Activated CD4-positive, alpha-beta T cell treated with anti-CD3 and anti-CD28 coated beads, Interleukin-10, Interleukin-2, amounts not matched to agents 100 ng/mL and 50 ng/mL, durations not matched to agents 16 hours and 8 hours (primary cell): ENCODE measurements at places on chromosomes 12 and 14.

GRCh38 chr12:122166422-122167349 is 7.3 kb downstream of the IL31 start:
- DNase-seq = peak; percentile 90

DNA sequence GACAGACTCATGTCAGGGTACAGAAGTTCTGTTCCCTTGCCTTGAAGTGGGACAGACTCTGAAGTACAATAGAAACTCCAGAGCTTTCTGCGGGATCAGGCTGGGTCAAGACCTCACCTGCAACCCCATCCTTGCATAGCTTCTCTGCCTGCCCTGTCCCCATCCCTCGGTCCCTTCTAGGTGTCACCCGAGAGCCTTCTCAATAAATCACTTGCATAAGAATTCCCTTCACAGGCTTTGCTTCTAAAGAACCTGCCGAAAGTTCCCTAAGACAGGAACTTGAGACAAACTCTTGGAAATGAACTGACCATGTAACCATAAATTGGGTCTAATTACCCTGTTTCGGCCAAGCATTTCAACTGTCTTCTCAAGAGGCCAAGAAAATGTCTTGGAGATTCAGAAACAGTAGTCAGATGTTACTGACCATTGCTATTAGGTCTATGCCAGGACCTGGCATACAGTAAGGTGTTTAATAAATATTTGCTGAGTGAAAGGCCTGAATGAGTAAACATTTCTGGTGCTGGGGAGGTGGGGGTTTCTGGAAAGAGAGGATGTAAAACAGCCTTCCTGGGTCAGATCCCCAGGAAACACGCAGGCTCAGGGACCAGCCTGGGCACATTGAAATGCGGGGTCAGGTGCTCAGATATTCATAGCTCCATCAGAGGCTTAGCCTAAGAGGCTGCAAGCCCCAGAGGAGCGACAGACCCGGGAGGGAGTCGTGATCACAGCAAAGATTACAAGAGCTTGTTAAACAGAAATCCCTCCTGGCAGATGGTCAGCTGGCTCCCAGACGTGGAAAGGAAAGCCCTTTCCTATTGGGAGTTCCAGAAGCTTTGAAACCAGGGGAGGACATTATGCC is 226.2 kb upstream of the LHX5 start:
- no peak for DNase-seq

DNA sequence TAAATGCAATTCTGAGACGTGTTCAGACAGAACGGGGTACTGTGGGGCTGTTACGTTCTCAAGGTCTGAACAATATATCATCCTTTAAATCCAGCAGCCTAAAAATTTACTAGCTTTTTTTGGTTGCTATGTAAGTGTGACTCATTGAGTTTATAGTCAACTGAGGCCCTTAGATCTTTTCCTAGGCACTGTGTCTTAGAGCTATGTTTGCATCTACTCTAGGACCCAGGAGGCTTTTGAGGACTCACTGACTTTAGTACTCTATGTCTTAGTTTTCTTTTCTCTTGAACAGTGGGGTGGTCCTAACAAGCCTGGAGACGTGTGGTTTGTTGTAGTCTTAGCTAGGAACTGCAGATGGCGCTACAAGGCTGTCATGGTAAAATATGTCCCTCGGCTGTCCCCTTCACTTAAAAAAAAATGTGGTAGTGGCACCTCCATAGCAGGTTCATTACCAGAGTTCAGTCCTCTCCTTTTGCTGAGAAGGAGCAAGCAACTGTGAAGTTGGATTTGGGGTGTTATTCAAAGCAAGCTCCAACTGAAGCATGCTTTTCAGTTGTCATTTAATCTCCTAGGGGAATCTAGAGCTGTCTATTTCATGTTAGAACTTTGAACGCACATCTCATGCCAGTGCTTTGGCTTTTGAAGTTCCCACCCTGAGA is 8.7 kb upstream of the SPATS2 start:
- DNase-seq = peak; percentile 73

DNA sequence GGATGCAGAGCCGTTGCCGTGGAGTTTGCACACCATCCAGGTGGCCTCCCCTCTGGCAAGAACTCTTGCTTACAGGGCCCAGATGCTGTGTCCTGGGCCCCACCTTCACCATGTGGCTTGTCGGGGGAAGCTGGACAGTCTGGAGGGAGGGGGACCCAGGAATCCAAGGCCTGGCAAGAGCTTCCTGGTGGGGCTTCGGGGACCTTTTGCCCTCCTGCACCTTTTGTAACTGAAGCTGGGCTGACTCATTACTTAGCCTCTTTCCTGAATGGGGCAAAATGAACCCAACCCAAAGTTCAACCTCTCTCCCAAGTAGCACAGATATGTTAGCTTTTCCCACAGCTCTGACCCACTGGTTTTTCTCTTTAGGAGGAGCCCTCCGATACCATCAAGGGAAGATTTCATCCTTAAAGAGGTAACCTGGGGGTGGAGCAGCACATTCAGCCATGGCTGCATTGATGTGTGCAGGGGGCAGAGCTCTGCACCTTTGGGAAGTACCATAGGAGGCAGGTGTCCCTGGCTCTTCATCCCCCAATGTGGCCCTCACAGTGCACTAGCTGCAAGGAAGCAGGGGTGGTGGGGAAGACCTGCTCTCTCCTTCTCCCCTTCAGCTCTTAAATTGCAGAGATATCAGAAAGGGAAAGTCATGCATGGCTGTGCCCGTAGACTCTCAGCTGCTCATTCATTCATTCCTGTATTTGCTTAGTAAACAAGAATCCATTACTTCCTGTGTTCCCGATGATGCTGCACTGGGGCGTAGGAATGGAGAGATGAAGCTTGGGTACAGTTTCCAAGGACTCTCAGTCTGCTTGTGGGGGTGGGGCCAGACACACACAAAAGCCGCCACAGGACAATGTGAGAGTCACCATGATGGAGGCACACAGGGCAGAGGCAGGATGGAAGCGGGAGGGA is 13.0 kb downstream of the MVK start:
- DNase-seq = no peak

DNA sequence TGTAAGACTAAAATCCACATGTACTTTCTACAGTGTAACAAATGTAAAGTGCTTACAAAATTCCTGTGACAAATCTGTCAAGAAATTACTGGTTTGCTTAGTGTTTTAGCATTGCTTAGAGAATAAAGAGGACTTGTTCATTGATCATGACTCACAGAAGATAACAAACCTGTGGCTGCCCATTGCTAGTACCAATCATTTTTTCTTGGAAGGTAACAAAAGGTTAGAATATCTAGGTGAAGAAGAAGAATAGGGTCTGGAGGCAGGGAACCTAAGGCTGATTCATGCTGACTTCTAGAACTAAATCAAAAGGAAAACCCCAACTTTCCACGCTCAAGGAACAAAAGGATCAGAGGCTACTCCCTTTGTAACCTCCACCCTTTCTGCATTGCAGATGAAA is 232.7 kb upstream of the ABCD2 start:
- no peak for DNase-seq

DNA sequence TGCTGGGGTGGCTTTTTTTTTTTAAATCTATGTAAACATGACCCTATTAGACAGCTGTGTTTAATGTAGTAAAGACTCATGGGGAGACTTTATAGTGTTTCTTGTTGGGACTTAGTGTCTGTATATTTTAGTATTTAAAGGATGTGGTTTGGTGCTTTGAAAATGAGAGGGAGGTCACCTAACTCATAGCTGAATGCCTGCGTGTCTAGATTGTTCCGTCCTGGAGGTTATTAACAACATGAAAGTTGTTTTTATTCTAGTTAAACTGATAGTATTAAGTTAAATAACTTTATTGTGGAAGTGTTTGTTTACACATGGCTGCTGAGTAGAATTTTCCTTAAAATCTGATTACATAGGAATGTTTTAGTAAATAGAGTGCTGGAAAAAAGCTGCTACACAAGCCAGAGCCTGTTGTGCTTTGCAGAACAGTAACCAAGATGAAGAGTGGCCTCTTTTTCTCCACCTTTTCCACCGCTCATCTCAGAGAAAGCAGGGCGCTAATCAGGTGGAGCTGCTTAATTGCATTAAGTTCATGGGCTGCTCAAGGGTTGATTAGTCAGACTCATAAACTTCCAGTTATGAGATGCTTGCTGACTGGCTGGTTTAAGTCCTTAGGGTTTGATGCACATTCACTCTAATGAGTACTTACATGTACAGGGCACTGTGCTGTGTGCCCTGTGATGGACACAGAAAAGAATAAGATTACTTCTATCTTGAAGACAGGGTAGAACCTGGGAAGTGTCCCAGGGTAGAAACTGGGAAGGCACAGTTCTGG is 62.7 kb downstream of the FBXO34 start:
- peak; percentile 52 for DNase-seq

DNA sequence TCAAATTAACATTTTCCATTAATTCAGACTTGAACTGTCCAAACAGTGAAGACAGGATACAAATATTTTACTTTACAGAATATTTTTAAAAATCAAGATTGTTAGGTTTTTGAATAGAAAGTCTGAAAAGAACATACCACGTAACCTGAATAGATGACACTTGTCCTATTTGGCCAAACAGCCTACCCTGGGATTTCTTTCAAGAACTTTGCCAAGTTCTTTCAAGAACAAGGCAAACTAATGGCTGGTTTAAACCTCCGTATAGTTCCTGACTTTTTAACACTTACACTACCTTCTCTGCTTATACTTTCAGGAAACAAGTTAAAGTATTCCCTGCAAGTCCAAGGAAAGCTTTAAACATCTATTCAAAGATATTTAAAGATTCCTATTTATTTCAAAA is 35.0 kb downstream of the MAP4K5 start:
- no peak for DNase-seq

DNA sequence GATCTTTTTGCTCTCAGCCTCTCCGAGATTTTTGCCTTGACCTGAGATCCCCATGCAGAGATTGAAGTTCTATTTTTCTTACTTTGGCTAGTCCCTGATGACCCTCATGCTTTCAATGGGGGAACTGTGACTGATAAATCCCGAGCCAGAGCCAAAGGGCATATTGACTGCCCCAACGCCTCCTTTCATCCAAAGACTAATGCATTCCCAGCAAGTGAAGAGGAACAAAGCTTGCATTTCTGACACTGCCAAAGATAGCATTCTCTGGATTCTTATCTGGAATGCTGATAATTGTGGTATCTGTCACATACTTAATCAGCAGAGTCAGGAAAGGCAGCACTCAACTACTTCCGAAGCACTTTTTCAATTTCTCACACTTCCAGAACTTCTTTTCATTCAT is 152.3 kb upstream of the EGLN3 start:
- DNase-seq = no peak

DNA sequence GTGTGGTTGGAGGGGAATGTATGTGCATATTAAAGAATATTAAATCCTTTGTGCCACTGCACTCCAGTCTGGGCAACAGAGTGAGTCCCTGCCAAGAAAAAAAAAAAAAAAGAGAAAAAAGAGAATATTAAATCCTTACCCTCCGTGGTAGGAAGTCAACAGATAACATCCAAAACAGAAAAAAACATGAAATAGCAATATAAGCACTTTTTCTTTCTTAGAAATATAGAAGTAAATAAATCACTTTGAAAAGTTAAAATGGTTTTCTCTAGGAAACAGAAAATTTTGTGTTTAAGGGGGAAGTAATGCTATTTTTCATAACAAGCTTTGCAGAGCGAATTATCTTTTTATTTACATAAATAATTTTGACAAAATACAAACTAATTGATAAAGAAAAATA is 17.6 kb downstream of the SOS2 start:
- no peak for DNase-seq

GRCh38 chr12:122951406-122951805 is 14.9 kb downstream of the ABCB9 start:
- DNase-seq = peak; percentile 47

DNA sequence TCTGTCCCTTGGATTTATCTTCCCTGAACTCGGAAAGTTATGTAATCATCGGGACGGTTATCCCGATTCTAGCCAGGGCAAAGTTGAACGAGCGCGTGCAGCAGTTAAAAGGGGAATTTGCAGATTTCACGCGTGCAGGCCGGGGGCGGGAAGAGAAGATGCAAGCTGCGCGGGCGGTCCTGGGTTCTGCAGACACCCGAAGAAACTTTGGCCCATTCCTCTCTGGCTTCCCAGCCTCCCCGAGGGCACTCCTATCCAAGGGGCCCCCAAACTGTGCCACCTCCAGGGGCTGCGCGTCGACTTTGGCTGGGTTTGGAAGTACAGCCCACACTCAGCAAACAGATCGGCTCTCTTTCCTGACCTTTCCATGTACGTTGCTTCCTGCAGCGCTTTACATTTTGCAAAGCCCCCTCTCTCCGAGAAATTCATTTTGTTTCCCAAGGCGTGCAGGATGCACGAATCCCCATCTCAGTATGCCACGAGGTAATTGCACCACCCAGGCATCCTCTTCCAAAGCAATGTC is 941 bp upstream of the PPP1CC start:
- no peak for DNase-seq

DNA sequence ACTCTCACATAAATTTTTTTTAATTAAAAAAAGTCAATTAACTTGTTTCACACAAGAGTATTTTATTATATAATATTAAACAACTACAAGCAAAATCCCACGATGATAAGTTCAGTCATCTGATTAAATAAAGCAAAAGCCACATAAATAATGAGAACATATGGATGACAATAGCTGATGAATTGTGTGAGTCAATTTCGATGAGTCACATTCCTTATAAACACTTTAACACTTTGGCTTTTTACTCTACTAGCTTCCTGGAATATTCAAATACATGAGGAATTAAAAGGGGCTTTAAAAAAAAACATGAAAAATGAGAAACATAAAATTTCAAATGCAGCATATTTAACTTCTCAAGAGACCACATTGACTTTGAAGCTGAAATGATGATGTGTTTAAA is 95.3 kb downstream of the BCAT1 start:
- no peak for DNase-seq

GRCh38 chr14:75660238-75660629 is 442 bp downstream of the ERG28 start:
- no peak for DNase-seq

DNA sequence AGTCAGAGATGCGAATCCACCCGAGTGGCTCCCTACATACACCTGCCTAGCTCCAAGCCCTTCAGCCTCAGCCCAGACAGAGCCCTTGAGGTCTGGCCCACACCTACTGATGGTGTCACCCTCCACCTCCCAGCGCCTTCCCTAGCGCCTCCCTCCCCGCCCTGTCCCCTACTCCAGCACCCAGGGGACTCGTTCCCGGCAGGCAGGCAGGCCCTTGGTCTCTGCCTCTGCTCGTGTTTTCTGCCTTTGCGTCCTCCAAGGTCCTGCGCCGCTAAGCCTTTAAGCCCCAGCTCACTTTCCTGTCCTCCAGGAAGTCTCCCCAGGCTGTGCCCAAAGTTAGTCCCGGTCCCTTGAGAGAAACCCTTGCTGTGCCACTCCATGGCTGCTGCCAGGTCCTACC is 12.7 kb downstream of the INF2 start:
- no peak for DNase-seq

DNA sequence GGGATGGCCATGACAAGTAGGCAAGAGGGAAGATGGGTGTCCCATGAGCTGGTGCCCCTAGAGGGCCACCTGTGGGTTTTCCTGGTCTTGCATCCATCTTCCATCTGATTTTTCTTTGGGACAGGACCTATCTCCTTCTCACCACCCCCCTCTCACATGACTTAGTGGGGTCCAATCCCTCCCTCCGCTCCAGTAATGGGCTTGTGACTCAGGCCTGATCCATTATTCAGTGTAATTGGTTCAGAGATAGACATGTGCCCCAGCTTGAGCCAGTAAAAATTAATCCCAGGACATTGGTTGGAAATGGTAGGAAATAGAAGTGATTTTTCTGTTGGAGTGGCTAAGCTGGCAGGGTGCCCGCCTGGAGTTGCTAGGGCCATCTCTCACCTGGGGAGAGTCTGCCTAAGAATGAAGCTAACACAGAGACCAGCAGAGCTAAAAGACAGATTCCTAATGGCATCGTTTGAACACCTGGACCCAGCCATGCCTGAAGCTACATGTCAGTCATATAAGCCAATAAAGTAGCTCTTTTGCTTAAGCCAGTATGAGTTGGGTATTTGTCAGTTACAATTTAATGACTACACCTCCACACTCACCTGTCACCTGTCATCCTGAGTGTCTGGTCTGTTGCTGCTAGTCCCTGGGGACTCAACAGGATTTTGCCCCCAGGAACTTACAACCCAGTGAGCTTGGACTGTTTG is 14.7 kb downstream of the RASAL1 start:
- DNase-seq = no peak
